ENCODE measurements at places on chromosomes 1 and 21.

DNA sequence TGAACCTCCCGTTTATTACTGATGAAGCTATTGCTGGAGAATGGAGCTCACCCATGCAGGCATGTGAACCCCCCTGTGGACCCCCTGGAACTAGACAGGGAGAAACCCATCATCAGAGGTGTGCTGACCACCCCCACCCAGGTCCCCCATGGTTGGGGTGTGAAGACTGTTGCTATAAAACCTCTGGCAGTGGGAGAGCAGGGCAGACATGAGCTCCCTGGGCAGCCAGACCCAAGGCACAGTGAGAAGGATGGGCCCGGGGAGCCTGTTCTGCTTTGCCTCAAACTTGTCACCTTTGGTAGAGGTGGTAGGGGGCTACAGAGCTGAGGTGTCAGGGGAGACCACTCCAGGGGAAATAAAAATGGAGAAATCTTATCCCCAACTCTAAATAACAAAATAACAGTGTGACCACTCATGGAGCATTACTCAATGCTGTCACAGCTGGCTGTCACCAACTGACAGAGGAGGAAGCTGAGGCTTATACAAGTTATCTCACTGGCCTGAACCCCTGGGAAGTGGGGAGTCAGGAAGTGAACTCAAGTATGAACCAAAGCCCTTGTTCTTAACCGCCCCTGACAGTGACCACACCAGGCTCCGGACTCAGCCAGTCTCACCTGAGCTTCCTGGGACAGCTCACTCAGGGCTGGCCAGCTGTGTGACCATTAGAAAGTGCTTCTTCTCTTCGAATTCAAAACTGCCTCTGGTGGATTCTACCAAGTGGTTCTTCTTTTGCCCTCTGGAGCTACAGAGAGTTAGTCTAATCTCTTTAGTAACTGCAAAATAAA is 698.8 kb downstream of the MATN1 start:
- DNase-seq = peak; percentile 12

GRCh38 chr1:227469708-227470107 is 93.6 kb upstream of the ZNF678 start:
- no peak for DNase-seq

- DNase-seq = no peak
Observed at GRCh38 chr1:42784946-42785693, at the start of gene TMEM269. TMEM269 (plus strand) TSS chr1:42784991; CDS start chr1:42789894, 4,903 bp downstream.

DNA sequence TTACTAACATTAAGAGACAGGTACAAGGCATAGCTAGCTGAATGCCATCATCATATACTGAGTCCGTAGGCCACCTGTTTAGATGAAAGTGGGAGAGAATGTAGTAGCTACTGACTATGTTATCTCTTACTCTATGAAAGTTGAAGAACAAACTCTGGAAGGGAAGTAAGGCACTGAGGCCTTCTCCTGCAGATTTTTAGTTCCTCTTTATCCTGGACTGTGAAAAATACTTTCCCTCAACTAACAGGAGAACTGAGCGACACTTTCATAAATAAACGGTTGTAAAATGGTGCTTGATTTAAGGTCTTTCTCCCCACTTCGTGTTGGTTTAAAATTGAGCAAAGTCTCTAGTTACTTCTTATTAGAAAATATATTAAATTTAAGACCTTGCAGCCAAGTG is 101.9 kb downstream of the FNBP1L start:
- DNase-seq = no peak

DNA sequence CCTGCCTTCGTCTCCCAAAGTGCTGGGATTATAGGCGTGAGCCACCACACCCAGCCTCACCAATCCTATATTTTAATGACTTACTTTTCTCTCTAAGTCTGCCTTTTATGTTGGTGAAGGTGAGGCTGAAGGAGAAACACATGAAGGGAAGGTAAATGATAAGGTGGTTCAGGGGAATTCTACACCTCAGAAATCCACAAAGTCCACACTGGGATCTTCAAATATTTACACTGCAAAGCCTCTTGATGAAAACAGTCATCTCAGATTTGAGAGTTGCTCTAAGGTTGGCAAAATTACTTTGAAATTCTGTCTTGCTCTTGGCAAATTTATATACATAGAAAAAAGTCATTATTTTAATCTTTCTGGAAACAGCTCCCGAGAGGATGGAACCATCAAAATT is 42.0 kb upstream of the CACHD1 start:
- no peak for DNase-seq

GRCh38 chr1:156852418-156852874 is 6.5 kb downstream of the INSRR start:
- no peak for DNase-seq

- no peak for DNase-seq
Observed at GRCh38 chr1:80427881-80428280, 1372.9 kb upstream of the ADGRL2 start.

DNA sequence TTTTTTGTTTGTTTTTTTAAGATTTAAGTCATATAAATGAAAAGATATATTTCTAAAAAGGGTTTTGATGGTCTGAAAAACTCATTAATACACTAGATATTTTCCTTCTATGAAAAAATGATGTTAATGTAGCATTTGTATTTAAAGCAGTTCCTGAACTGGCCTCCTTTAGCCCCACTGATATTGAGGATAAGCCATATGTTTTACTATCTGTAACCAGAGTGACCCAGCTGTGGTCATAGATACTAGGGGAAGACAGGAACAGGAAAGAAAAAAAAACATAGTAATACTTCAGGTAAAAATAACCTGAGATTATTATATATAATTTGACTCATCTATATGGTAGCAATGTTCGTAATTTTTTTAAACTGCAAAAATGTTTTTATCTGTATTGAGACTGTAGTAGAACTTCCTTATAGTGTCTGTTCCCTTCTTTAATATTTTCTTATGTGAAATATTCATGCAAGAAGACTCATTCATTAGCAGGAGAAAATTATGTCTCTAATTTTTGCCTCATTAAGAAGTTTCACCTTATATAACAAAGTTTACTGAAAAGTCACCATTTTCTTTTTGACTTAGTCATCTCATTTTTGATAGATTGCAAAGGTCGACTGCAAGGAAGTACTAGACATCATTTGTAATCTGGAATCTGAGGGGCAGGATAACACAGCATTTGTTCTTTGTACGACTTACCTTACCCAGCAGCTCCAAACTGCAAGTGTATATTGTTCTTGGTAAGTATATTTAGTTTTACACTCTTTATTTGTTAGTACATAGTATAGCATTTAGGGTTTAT is 25.6 kb upstream of the TMCO2 start:
- DNase-seq = no peak

DNA sequence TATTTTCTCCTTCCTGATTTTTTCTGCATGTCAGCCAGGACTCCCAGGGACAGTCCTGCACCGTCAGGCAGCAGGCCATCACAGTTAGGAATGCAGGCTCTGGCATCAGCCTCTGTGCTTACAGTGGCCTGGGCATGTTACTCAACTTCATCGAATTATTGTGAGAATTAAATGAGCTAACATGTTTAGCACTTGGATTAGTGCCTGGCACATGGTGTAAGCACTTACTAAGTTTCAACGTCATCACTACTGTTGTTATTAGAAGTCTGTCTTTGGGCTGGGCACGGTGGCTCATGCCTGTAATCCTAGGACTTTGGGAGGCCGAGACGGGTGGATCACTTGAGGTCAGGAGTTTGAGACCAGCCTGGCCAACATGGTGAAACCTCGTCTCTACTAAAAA is 45.1 kb downstream of the SCCPDH start:
- no peak for DNase-seq

- DNase-seq = no peak
Observed at GRCh38 chr1:78475888-78476610, 14.7 kb upstream of the PTGFR start.

GRCh38 chr1:88890791-88891317 is 513 bp downstream of the GTF2B start:
- DNase-seq = no peak

DNA sequence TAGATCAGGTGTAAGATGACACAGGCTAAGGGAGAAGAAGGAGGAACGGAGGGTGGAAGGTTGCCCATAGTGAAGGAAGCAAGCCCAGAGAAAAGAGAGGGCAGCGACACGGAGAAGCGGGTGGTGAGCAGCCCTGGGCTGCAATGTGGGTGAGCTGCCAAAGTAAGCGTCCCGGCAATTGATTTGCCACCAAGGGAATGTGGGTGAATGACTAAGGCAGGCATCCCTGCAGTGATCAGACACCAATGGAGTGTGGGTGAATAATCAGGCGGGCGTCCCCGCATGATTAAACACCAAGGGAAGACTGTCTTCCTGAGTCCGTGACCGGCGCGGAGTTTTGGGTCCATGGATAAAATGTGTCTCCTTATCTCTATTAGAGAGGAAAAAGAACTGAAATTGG is 79.6 kb downstream of the UCHL5 start:
- no peak for DNase-seq

GRCh38 chr1:4755864-4756504 is 101.6 kb downstream of the AJAP1 start:
- no peak for DNase-seq

DNA sequence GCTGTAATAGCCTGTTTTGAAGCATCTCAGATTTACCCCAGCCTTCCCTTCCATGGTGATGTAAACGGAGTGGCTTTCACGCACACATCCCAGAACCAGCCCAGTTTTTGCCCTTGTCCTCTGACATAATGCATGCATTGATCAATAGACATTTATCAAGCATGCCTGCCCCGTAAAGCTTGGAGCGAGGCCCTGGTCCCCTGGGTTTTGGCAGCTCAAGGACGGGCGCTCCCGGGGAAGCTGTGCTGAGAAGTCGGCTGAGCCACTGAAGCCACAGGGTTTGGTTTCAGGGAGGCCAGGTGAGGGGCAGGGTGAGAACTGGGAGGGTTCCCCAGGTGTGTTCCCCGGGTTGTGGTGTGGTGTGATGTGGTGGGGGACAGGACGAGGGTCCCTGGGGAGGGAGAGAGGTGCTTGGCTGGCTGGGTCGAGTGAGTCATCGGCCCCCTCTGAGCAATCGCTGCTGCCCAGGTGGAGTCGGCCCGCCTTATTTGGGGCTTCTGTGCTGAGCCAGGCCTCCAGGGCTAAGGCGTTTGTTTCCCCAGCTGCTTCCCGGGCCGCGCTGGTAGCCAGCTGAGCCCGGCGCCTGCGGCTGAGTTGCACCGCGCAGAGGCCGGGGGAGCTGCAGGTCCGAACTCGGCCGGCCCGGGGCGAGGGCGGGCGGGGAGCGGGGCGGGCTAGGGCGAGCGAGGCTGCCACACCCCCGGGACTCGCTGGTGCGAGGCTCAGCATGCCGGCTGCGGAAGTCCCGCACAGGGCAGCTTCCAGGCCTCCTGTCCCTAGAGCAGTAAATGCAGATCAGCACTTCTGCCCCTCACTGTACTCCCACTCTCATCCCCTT is 23.6 kb downstream of the ATP2B4 start:
- DNase-seq = peak; percentile 62

DNA sequence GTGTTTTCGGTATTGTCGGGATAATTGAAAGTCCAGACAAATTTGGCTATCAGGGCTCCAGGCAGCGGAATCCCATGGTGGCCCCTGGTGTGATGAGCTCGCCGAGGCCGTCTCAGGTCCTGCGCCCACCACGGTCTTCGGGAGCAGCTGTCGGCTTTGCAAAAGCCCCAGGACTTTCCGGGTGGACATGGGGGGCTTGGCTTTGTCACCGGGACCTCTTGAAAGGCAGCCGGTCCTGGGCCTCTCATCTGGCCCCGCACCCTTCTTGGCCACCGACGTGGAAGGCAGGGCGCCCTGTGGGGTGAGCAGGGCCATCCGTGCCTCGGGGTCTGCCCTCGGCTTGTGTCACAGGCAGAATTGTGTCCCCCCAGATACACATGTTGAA is 87.1 kb upstream of the ACTRT2 start:
- no peak for DNase-seq

DNA sequence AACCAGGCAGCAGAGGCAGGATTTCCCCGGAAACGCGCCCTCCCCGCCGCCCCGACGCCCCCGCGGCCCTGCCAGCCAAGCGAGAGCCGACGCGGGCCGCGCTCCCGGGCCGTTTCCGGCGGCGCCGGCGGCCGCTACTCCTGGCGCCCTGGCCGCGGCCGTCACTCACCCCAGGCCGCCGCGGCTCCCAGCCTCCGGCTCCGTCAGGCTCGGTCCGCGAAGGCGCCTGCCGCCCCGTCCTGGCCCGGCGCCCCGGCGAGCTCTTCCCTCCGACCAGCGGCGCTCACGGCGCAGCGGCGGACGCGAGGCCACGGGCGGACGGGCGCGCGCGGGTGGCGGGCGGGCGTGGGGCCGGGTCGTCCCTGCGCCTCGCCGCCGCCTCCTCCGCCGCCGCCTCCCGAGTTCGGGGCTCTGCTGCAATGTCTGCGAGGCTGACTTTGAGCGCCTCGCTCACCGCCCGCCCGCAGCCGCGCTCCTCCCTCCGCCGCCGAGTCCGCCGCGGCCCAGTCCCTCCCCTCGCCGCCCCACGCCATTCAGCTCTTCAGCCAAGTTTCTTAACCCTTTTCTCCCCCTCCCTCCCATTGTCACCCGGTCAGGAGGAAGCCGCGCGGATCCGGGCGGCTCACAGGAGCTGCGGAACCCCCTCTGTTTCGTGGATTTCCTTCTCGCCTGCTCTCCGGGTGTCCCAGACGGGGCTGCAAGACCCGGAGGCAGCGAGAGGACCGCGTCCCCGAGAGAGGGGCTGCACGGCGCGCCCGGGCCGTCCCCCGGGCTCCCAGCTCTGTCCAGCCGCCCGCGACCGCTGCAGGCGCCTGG is at the start of gene NRIP1:
Gene NRIP1 (minus strand): TSS at position 425 of the 816 bp plus-strand sequence. CDS start 96,808 bp downstream, outside the sequence.
- DNase-seq = peak; percentile 84

- no peak for DNase-seq
Observed at GRCh38 chr1:2331200-2331544, 60.2 kb downstream of the MORN1 start.

DNA sequence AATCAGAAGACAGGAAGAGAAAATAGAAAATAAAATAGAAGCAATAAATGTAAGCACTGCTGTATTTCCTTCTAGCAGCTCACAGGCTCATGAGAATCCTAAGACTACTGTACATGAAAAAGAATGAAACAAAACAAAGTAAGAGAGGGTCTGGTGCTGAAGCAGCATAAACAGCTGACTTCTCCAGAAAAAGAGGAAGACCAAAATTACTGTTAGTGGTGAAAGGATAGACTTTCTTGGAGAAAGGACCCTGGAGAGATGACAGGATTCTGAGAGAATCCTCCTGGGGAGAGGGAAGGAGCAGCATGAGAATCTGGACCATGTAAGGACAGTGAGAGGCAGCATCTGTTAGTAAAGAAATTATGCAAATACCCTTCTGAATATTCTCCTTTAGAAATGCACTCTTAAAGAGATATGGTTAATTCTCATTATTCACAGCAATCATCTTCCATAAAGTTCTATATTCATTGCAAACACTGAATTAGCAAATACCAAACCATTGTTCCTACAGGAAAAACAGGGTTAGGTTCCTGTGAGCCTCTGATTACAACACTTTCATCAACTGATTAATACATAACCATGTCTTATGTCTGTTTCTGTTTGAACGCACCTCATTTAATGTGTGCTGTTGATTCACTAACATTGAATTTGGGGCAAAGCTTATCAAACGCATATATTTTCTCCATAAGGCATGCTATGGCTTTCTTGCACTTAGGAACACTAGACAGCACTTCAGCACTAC is 17.0 kb downstream of the SLC25A24 start:
- no peak for DNase-seq

DNA sequence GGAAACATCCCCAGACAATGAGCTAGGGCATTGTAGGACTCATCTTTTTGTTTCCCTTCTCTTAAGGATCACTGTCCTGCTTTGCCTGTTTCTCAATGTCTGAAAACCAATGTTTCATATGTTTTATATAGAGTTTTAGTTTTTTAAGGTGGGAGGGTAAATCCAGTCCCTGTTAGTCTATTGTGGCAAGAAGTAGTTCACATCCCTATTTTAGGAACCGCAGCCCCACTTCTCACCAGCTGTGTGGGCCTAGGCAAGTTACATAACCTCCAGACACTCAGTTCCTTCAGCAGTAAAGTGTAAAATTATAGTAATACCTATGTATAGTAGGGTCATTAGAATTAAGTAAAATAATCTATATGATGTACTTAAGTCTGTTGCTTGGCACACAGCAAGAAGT is 105.8 kb upstream of the WLS start:
- DNase-seq = no peak

GRCh38 chr1:12754738-12755137 is 8.7 kb downstream of the CFAP107 start:
- no peak for DNase-seq
